Activated T-cell treated with anti-CD3 and anti-CD28 coated beads, Interleukin-2, amount 50 U/mL, for 48 hours (primary cell): ENCODE measurements at places on chromosomes 3 and 15.
A peak's percentile ranks its signal among the peaks of the same experiment; 100 is the strongest.

DNA sequence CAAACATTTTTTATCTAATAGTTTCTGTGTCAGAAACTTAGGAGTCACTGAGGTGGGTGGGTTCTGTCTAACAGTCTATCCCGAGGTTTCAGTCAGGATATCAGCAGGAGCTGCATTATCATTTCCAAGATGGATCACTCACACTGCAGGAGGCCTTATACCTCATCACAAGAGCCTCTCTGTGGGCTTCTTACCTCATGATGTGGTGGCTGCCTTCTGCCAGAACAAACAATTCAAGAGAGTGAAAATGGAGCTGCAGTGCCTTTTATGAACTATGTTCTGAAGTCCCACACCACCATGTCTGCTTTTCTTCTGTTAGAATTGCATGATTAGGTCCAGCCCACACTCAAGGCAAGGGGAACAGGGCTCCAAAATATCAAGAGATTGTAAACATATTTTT is 27.9 kb downstream of the RFX7 start:
- no peak for DNase-seq

GRCh38 chr3:62413687-62414086 is 40.3 kb upstream of the FEZF2 start:
- DNase-seq = no peak

DNA sequence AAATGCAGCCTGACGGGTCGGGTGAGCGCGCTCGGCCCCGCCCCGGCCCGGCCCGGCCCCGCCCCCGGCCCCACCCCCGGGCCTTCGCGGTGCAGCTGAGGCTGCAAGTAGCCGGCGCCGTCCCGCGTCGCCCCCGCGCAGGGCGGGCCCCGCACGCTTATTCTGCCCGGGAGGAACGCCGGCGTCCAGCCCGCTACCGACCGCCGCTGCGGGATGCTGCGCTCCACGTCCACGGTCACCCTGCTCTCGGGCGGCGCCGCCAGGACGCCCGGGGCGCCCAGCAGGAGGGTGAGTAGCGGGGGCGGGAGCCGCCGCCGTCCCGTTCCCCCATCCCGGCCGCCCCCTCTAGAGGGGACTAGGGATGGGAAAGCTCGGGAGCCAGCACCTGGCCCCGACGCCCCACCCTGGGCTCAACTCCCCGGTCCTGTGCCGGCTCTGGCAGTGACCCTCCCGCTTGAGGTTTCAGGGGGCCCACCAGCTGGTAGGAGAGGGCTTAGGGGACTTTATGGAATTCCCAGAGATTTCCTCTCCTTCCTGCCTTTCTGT is at the start of gene MYZAP:
MYZAP (plus strand) TSS at position 83 of the 546 bp plus-strand sequence; CDS start at position 214, 131 bp downstream.
- peak; percentile 51 for DNase-seq

GRCh38 chr3:100606894-100607512 is 2.4 kb upstream of the ADGRG7 start:
- DNase-seq = no peak

DNA sequence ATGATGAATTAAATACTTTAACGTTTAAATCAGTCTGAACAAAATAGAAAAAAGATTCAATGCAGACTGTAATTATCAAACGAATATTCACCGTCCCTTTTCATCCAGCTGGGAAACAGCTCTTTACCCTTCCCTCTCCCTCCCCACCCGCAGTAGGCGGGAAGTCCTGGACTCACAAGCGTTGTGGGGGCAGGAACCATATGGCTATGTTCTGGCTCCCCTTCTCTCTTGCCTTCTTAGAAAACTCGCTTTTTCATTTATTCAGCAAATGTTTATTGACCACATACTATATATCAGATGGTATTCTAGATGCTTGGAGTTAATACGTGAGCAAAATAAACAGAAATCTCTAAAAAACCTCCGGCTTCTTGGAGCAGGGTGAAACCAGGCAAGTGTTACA is 715 bp upstream of the SCAPER start:
- DNase-seq = no peak

GRCh38 chr15:48507416-48508065 is 138.0 kb downstream of the FBN1 start:
- no peak for DNase-seq

GRCh38 chr3:19543212-19543841 is 390.7 kb downstream of the EFHB start:
- no peak for DNase-seq

- no peak for DNase-seq
Measured at GRCh38 chr3:161343986-161344385, 27.3 kb downstream of the SPTSSB start.

- DNase-seq = no peak
Measured at GRCh38 chr3:179175358-179175757, 27.2 kb downstream of the PIK3CA start.

GRCh38 chr15:78910271-78910670 is 34.6 kb downstream of the CTSH start:
- DNase-seq = no peak

DNA sequence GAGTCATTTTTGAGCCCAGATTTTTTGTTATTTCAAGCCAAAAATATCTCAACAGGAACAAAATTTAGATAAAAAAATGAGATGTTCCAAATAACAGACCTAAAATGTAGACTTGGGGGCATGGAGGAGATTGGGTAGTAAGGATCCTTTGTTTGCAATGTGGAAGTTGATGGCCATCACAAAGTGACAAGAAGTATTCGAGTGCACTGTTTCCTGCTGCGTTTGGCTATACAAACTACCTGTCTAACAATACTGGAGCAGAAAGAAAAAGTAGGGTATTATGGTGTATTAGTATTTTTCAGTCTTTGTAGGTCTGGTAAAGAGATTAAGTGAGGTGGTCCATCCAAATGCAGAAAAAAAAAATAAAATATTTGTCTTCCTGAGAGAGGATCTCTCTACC is 284.2 kb downstream of the C3orf38 start:
- no peak for DNase-seq

- DNase-seq = peak; percentile 86
Measured at GRCh38 chr15:78131295-78132061, at the start of gene CIB2. Gene CIB2, minus strand, starts transcription at chr15:78131445. Its CDS starts 230 bp downstream, at chr15:78131215.

DNA sequence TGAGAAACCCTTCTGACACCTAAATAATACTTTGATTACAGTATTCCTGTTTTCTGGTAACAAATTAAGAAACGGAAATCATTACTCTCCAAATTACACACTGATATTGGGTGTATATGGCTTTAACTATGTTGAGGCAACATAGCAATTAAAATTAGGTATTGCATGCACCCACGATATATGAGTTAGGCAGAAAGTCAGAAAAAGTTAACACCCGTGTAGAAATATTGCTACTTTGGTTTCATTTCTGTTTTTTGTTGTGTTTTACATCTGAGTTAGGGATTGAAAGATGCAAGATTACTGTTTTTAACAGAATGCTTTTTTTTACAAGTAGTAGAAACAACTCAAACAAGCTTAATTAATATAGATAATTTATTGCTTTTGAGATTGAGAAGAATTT is 327.8 kb downstream of the GBE1 start:
- no peak for DNase-seq

- no peak for DNase-seq
Measured at GRCh38 chr3:170496026-170496867, 77.6 kb downstream of the CLDN11 start.

DNA sequence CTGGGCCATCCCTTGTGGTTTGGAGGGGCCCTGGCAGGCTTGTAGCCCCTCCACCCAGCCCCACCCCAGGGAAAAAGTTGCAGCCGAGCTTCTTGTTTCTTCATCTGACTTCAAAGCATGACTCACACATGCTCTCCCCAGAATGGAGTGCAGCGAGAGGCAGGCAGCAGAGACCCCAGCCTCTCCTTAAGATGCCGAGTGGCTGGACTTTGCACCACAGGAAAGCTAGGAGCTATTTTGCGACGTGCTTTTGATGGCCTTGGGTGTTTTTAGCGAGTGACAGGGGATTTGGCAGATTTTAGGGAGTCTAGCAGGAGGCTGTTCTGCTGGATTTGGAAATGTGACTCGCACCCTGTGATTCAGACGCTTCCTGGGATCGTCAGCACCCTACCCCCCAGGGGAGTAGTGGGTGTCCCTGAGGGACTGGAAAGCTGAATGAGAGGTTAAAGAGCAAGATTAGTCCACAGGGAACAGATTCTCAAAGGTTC is 14.2 kb downstream of the BAHD1 start:
- DNase-seq = no peak

GRCh38 chr3:71258526-71258925 is 325.0 kb downstream of the FOXP1 start:
- DNase-seq = no peak

GRCh38 chr15:72845981-72846383 is 62.4 kb upstream of the ADPGK start:
- no peak for DNase-seq

DNA sequence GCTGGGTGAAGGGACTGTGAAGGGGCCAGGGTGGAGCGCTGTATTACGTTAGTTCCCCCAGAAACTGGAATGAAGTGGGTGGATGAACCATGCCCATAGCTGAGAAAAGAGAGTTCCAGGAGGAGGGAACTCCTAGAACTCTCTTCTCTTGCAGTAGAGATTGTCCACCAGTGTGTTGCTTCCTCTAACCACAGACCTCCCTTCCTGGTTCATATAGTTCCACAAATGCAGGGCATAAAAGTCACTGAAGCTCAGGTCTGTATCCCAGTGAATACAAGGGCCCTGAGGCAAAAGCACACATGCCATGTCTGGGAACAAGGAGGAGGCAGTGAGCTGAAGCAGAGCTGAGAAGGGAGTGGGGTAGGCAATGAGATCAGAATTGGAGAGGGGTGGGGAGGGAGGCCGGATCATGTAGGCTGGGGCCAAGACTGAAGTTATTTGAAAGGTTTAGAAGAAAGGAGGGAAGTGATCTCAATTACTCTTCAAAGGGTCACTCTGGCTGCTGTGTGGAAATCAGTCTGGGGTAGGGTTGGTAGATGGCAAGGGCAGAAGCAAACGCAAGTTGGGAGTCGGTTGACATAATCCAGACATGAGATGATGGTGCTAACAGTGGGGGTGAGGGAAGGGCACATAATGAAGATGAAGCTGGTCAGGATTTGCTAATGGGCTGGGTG is 6.5 kb downstream of the A4GNT start:
- no peak for DNase-seq

DNA sequence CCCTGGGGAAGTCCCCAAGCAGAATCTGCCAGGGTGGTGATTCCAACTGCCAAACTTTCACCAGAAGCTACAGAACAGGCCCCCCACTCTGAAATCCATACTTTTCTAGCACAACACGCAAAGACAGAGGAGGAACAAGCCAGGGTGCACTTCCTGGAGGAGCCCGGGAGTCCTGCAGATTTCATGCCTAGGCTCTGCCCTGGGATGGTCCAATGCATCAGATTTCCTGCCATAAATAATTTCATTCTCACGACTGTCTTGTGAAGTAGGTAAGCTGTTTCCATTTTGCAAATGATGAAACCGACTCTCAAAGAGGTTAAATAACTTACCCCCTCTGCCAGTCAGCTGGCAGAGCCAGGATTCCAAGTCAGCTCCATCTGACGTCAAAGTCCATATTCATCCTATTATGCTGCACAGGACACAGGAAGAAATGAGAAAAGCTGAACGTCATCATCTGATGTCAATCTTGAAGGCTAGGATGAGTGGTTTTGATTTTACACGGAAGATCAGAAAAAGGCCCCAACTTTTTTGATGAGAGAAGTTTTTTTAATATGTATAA is 134.8 kb upstream of the IGF1R start:
- DNase-seq = no peak

DNA sequence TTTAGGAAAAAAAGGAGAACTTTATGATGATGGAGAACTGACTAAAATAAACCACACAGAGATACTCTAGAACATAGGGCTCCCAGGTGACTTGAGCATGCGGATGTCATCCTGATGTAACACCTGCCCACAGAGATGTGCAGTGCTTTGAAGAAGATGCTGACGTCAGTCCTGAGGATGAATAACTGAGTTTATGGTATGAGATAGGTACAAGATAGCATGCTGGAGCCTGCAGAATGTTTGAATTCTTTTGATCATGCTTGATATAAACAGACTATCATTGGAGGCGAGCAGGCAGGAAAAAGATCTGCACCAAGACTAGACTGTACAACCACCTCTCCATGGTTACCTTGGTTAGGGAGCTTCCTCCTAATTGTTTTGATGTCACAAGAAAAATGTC is 12.4 kb downstream of the CCR4 start:
- no peak for DNase-seq

DNA sequence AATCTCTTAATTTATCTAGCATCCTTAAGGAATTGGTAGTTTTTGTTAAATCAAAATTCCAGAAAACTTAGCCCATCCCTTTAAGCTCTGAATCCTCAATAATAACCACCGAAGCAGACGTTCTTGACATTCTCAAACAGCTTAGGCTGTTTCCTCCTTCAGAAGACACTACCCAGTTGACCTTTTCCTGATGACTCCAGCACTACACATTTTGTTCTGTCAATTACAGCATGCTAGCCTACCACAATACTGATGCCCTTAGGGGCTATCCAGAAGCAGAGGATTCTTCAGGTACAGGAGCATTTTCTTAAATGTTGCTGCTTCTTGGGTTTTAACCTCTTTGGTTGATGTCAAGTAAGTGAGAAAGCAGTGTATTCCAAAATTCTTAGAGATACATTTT is 33.4 kb downstream of the ETV5 start:
- DNase-seq = no peak

- no peak for DNase-seq
Measured at GRCh38 chr3:102140116-102140515, 290.8 kb downstream of the NFKBIZ start.

DNA sequence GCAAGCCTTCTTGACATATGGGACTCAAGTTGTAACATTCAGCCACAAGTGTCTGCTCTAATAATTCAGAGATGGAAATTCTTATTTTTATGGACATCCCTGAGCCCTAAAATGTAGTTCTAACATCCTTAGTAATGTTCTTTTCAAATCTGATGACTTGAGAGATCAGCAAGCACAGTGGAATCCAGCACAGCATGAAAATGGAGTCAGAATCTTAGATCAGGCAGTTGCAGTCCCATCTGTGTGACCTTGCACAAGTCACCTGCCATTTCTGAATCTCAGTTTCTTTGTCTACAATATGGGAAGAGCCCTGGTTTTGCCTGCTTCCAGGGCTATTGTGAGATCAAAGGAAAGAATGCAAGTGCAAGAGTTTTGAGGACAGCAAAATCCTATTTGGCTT is 183.9 kb upstream of the LPP start:
- DNase-seq = no peak

- no peak for DNase-seq
Measured at GRCh38 chr3:137746808-137747207, 17.3 kb upstream of the SOX14 start.

GRCh38 chr15:82919231-82919886 is 33.2 kb downstream of the HOMER2 start:
- DNase-seq = no peak

GRCh38 chr3:10373686-10374261 is 52.9 kb upstream of the SEC13 start:
- DNase-seq = no peak

DNA sequence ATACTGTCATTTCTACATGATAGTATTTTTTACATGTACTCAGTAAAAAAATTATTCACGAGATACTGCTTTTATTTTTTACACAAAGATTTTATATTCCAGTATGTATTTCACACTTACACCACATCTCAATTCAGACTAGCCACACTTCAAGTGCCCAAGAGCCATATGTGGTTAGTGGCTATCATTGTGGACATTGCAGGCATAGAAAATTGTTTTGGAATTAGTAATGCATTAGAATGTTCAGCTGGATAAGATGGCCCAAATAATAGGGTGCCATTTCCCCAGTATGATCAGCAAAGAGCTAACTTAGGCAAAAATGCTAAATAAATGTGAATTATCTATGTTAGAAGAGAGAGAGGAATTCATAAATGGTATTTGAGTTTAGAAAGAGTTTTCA is 203.8 kb upstream of the MCTP2 start:
- no peak for DNase-seq

GRCh38 chr3:192931825-192932224 is 14.2 kb upstream of the MB21D2 start:
- DNase-seq = no peak

GRCh38 chr3:13003608-13004007 is 69.6 kb downstream of the IQSEC1 start:
- DNase-seq = no peak
